ENCODE measurements at places on chromosomes 4 and X.

- no peak for DNase-seq
Measured at GRCh38 chrX:45850775-45851433, 650.2 kb upstream of the DIPK2B start.

- no peak for DNase-seq
Measured at GRCh38 chr4:43898836-43899235, 549.8 kb downstream of the KCTD8 start.

DNA sequence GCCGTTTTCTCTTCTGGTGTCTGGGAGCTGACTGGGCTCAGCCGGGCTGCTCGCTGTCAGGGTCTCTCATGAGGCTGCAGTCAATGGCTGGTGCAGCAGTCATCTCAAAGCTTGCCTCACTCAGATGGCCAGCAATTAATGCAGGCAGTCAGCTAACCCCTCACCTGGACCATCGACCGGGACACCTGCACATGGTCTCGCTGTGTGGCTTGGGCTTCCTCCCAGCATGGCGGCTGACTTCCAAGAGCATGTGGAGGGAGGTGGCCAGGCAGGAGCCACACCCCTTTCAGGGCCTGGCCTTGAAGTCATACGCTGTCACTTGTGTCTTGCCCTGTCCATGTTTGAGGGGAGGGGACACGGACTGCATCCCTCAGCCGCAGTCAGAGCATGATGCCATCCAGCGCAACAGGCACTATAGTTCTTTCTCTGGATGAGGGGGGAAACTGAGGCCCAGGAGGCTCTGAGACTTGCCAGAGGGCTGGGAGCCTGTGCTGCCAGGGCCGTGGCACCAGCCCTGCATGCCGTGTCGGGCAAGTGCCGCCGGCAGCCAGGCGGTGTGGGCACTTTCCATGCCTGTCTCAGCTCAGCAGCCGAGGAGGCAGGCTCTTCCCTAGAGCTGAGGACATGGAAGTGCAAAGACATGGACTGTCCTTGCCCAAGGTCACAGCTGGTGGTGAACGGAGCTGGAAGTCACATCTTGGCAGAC lies 201.8 kb downstream of the AFAP1 start:
- DNase-seq: no peak

DNA sequence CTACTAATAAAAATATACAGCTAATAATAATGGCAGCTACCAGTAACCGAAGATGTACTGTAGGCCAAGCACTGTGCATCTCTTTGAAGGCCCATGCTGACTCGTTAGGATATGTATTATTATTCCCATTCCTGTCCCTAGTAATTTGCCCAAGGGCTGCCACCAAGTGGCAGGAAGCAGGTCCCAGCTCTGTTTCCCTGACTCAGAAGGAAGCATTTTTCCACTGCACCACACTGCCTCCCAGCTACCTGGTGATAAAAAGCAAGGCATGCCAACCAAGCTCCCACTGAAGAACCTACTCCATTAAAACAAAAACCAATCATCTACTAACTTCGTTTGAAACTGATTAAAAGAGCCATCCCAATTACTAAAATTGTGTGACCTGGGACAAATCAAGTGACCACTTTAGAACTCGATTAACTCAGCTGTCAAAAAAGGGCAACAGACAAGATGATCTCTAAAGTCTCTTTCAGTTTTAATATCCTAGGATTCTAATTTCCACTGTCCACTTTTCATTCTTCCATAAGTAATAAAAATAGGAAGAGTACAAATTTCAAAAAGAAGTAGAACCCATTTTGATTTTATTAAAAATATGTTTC lies 24.3 kb upstream of the PGM2 start:
- DNase-seq: no peak

DNA sequence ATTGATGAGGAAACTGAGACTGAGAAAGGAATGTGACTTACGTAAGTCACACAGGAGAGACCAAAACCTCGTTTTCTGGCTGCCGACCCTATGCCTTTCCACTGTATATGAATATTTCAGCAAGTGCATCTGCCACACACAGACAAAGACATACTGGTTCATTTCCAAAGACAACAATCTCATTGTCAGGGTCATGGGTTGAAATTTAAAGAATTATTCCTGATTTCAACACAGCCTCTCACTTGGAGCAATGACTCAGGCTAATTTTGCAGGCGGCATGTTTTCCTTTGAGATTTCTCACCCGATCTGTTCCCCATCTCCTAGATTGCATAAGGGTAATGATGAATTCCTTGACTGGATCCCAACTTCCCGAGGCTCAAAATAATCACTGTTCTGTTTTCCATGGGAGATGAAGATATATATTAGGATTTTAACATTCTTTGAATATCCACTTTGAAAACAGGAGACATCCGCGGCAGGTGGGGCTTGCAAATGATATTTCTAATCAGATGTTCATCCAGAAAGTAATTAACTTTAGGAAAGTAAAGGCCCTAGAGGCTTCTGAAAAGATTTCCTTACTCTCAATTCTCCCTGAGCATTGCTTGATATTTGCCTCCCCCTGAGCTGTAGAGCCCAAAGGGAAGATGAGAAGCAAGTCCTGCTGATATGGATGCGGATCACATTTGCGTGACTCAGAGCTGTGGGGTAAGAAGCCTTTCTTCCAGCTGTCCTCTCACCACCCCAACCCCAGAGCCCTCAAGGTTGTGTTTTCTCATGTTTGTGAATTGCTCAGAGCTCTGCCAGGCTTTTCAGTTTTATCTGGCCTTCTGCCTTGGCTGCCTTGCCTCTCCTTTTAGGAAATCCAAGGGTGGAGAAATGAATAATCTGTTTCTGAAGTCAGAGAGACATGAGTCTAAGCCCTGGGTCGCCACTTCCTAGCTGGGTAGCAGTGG lies 361.1 kb upstream of the BOD1L1 start:
- no peak for DNase-seq
